NCI-H1930 (cell line): ENCODE measurements at places on chromosomes 7 and 10.

GRCh38 chr10:119189811-119190282 is 11.2 kb upstream of the PRDX3 start:
- DNase-seq: no peak

DNA sequence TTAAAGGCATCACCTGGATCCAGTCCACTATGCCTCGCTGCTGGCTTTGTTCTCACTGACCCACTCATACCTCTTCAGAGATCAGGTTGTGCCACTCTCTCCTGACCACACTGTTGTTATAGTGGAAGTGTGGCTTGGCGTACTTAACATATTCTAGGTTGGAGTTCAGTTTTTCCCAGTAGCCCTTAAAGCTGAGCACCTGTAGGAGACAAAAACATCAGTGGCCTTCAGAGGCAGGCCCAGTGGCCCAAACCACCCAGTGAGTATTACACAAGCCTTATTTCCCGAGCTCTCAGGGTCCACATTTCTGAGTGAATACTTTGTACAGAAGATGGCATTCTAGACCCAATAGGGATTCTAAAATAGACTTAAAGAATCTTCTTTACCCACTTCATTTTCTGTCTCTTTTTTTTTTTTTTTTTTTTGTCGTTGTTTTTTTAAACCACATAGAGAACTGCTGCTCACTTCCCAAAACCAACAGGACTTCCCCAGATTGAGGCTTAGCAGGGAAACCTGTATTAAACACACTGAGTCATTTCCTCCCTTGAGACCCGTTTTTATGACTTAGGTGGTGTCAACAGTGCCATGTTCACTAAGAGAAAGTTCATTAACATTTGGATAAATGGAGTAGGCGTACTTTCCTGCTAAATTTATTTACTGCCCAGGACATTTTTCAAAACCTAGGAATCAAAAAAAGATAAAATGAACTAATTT is 85.8 kb downstream of the GSAP start:
- no peak for DNase-seq

DNA sequence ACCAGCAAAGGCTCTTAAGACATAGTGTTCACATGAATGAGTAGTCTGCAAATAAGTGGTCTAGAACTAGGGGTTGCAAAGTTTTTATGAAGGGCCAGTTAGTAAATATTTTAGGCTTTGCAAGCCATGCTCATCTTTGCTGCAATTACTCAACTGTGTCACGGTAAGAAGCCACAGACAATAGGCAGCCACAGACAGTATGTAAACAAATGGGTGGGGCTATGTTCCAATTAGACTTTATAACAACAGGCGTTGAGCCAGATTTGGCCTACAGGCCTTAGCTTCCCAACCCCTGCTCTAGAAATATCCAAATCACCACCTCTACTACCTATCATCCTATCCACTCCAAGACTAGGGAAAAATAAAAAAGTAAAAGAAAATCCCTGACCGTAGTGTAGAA is 9.2 kb downstream of the IKZF5 start:
- no peak for DNase-seq

- no peak for DNase-seq
These were observed 18.8 kb downstream of the FOXI2 start for GRCh38 chr10:127755753-127756152.
